ENCODE measurements at places on chromosomes 12 and 14.
A peak's percentile ranks its signal among the peaks of the same experiment; 100 is the strongest.

- peak; percentile 2 for DNase-seq
These were observed 278.3 kb downstream of the NRXN3 start for GRCh38 chr14:78448164-78449094.

GRCh38 chr14:89367779-89368120 is 49.3 kb downstream of the FOXN3 start:
- no peak for DNase-seq

DNA sequence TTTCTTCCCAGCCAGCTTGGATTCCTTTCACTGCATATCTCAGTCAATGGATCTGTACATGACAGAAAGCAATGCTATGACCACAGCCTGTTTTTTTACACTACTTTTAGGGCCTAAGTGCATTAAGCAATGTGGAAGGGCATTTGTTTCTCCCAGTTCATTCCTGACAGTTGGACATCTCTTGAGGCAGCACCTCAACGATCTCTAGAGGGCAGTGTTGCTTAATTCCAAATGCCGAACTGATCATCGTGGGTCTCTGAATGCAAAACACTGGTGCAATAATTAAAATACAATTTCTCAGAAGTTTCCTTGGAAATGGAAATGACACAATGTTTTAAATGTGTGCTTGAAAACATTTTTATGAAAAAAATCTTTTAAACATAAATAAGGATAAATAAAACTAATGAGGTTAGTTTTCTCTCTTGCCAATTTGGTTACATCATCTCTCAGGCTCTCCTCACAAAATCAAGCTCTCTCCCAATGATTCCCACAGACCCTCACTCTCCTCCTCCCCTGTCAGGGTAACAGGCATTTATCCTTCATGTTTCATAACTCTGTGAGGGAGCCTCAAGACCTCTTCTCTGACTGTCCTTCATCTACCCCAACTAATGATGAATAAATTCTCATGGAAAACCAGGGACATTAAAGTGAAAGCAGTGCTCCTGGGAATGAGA is 192.4 kb upstream of the SLC16A7 start:
- DNase-seq, result no peak

DNA sequence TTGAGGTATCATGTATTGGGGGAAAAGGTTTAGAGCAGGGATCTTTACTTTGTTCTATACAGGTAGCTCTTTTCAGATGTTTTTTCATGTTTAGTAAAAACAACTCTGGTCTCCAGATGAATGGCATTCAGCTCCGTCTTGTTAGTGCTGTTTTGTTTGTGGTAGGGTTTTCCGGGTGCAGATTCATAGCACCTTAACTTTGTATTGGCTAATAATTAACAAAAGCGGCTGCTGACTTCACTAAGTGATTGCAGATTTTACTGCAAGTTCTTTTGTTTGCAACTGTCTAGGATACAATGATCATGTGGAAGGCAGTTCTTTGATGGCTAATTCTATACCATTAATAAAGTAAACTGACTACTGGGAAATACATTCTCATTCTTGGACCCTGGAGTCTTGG is 32.2 kb upstream of the BHLHE41 start:
- no peak for DNase-seq

DNA sequence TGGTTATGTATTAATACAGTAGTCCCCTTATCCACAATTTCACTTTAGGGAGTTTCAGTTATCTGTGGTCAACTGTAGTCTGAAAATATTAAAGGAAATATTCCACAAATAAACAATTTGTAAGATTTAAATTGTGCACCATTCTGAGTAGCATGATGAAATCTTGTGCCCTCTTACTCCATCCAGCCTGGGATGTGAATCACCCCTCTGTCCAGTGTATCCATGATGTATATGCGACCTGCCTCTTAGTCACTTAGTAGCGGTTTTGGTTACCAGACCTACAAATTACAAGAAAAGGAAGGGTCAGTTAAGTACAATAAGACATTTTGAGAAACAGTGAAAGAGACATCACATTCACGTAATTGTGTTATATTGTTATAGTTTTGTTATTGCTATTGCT is 39.9 kb upstream of the MDGA2 start:
- no peak for DNase-seq

DNA sequence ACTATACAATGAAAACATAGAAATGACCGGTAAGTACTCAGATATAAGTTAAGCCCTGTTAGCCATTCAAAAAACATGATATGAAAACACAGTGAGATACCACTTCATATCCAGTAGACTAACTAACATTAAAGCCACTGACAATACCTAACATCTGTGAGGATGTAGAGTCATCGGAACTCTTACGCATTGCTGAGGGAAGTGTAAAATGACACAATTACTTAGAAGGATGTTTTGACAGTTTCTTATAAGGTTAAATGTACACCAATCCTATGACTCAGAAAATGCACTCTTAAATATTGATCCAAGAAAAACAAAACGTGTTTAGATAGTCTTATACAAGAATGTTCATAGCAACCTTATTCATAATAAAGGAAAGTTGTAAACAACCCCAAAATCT is 782.9 kb downstream of the BCL11B start:
- no peak for DNase-seq

DNA sequence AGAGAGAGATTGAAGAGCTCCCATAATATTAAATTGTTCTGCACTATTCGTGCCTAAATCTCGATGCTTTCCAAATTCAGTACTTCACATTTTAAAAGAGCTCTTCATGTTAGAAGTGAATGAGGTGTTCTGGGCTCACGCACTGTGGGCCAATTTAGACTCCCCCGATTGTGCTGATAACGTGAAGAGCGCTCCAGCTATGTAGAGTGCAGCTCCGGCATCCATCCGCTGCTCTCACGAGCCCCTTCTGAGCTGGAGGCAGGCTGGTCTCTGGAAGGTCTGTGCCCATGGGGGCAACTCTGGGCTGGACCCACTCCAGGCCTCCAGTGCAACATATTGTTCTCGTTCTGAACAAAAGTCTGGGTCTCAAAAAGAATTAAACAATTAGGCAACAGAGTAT is 692.6 kb downstream of the VRK1 start:
- no peak for DNase-seq

GRCh38 chr14:93832665-93833064 is 44.4 kb upstream of the PRIMA1 start:
- no peak for DNase-seq
